ENCODE measurements at places on chromosomes 4 and X.

GRCh38 chr4:21879187-21879586 lies 69.4 kb downstream of the KCNIP4 start:
- DNase-seq, result no peak

GRCh38 chrX:82813671-82814078 lies 694.4 kb upstream of the POU3F4 start:
- DNase-seq, result no peak

DNA sequence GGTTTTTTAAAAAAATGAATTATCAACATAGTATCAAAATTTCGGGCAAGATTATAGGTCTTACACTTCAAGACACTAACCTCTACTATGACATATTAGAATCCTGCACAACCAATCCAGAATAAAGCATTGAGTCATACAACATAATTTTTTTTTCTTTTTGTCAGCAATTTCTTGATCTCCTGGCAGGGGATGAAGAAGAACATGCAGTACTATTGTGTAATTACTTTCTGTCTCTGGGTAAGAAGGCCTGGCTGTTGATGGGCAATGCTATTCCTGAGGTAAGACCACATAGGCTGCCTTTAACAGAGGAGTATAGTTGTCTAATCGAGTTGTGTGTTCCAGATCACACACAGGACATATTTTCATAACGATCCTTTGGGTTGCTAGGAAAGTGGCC lies 67.5 kb downstream of the FBXL5 start:
- no peak for DNase-seq

- no peak for DNase-seq
Observed at GRCh38 chr4:61514991-61515390, 314.9 kb downstream of the ADGRL3 start.

- DNase-seq, result peak; percentile 96
Observed at GRCh38 chr4:168634276-168634802, 137.5 kb downstream of the PALLD start.

DNA sequence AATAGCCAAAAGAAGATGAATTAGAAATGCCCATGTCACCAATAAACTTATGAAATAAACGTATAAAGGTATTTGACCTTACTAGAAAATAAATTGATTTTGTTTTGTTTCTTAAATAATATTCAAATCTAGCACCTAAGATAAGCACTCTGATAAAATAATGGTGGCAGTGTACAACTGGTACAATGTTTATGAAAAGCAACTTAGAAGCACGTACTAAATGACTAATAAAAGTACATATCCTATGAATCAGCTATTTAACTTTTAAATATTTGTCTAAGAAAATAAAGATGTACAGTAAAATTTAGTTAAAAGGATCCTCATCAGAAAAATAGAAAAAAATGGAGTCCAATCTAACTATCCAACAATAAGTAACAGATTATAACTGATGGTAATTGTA lies 6.7 kb downstream of the MANBA start:
- no peak for DNase-seq

DNA sequence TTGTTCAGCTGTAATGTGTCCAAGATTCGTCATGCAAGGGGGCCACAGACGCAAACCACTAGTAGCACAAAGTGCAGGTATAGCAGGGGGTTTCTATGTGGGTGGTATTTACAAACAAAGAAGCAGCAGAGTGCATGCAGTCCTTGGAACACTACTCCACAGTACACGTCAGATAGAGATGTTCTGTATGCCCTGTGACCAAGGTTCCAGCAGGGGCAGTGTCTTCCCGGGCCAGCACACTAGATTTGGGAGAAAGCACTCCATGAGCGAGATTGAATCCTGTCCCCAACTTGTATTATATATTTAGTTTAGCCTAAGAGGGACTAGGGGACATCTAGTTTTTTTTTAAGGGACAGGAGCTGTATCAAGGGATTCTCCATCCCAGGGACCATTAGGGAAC lies 54.4 kb upstream of the ESX1 start:
- DNase-seq, result no peak

DNA sequence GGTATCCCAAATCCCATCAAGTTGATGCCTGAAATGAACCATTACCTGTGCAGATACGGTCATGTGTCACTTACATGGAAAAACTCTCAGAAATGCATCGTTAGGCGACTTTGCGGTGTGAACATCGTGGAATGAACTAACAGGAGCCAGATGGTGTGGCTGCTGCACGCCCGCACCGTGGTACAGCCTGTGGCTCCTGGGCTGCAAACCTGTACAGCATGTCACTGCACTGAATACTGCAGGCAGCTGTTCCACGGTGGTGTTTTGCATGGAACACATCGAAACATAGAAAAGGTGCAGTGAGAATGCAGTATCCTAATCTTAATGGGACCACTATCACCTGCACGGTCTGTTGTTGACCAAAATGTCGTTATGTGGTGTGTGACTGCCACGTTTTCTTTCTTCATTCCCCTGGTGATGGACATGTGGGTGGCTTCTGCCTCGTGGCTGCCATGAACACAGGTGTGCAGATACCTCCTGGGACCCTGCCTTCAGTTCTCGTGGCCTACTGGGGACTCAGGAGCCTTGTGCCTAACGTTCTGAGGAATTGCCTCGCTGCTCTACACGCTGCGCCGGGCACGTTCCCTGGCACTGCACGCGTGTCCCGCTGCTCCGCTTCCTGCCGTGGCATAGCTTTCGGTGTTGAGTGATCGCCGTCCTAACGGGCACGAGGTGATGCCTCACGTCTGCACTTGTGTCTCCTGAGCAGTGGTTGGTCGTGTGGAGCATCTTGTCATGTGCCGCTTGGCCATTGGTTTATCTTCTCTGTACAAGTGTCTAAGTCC lies 18.5 kb downstream of the MAEA start:
- no peak for DNase-seq

GRCh38 chrX:72576141-72576894 lies 3.7 kb upstream of the HDAC8 start:
- DNase-seq, result no peak

GRCh38 chr4:117847849-117848248 lies 186.4 kb upstream of the NDST3 start:
- DNase-seq, result no peak

- no peak for DNase-seq
Observed at GRCh38 chrX:11968991-11969390, 169.3 kb upstream of the FRMPD4 start.

DNA sequence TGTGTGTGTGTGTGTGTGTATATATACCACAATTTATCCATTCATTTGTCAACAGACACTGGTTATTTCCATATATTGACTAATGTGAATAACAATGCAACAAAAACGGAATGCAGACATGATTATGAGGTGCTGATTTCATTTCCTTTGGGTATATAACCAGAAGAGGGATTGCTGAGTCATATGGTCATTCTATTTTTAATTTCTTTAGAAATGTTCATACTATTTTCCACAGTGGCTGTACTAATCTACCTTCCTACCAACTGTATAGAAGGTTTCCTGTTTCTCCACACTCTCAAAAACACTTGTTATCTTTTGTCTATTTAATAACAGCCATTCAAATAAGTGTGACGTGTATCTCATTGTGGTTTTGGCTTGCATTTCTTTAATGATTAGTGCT lies 269.9 kb downstream of the OPHN1 start:
- no peak for DNase-seq
